Airway epithelial cell (primary cell): ENCODE measurements at places on chromosomes 5 and 9. TPM values are rescaled to one million over a fixed set of nuclear protein-coding genes. Genes with fewer than 3 reads are reported as not detected.

ANKRD31 gene
- 0.09 and 0.21 TPM in 2 replicates for total RNA-seq

SPINK4 gene
- total RNA-seq: not detected in 2 replicates

OTULINL gene
- 0.79 and 0.99 TPM in 2 replicates for total RNA-seq

AJM1 gene
- 1.8 and 2.0 TPM in 2 replicates for total RNA-seq

NUTM2F gene
- not detected in 2 replicates for total RNA-seq

UNC5A gene
- 0.05 TPM in 1 of 2 replicates, not detected in the other for total RNA-seq

NOXA1 gene
- 0.65 and 0.92 TPM in 2 replicates for total RNA-seq

TMEM161B gene
- 5.6 and 10.9 TPM in 2 replicates for total RNA-seq

KIAA1958 gene
- total RNA-seq: 0.84 and 2.3 TPM in 2 replicates

APBA1 gene
- total RNA-seq: 0.65 and 0.85 TPM in 2 replicates

HARS1 gene
- 83.6 TPM in 2 replicates for total RNA-seq
